ENCODE measurements at places on chromosomes 1 and 21.

- no peak for DNase-seq
Observed at GRCh38 chr1:168726281-168726680, 2.7 kb downstream of the DPT start.

DNA sequence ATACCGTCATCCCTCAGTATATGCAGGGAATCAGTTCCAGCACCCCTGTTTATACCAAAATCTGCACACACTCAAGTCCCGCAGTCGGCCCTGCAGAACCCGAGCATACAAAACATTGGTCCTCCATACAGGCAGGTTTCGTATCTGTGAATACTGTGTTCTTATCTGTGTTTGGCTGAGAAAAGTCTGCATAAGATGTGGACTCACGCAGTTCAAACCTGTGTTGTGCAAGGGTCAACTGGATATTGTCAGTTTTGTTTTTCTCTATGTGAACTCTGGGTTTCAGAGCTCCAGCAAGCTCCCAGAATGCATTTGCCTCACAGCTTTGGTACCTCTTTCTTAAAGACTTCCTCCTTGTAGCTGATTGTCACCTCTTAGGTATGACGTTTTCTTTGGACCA is 100.6 kb downstream of the NR5A2 start:
- DNase-seq: no peak

GRCh38 chr1:154104433-154105082 is 50.3 kb downstream of the NUP210L start:
- DNase-seq: no peak

- no peak for DNase-seq
Observed at GRCh38 chr1:151799179-151800022, 5.8 kb downstream of the LINGO4 start.

- no peak for DNase-seq
Observed at GRCh38 chr1:215704089-215704860, 137.2 kb downstream of the KCTD3 start.

DNA sequence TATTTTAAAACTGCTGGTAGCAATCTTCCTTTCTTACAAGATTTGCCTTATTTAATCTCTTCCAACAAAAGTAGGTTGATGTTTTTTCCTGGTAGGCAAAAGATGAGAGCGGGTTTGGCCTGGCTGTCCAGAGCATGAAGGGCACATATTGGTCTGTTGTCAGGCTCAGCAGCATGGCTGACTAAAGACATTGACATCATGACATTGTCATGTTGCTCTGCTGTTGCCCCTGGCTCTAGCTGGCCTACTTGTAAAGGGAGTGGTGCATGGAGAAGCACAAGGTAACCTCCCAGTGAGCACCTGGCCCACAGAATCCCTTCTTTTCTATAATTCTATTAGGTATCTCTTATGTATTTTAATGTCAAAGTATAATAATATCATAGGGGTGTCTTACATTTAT is 23.6 kb downstream of the GNPAT start:
- DNase-seq: no peak

- DNase-seq: no peak
Observed at GRCh38 chr1:210978316-210978973, 155.5 kb downstream of the KCNH1 start.

DNA sequence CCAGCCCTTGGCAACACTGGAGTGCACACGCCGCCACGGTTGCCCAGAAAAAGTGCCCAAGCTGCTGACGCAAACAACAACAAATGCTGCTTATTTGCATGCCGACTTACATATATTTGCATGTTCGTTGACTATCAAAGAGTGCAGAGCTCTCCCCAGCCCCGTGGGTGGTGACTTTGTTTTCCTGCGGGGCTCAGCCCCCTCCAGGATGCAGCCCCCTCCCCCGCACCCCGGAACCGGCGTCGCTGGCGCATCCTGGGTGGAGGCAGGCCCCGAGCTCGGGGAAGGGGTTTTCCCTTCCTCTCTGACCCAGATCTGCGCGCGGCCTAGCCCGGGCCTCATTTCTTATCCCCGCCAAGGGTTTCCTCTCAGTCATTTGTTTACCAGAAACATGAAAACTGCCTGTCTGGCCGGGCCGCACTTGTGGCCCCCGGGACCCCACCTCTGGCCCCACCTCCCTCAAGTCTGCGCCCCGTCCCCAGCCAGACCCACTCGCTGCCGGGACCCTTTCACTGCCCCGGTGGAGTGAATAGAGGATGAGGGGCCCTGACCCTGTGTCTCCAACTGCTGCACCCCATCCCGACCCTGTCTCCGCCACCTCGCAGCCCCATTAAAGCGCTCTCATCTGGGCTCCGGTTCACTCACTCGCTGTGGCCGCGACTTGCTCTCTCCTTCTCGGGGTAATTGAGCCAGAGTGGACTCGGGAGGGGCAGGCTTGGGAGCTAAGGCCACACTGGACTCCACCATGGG is 5.5 kb downstream of the TNFRSF25 start:
- peak; percentile 96 for DNase-seq

DNA sequence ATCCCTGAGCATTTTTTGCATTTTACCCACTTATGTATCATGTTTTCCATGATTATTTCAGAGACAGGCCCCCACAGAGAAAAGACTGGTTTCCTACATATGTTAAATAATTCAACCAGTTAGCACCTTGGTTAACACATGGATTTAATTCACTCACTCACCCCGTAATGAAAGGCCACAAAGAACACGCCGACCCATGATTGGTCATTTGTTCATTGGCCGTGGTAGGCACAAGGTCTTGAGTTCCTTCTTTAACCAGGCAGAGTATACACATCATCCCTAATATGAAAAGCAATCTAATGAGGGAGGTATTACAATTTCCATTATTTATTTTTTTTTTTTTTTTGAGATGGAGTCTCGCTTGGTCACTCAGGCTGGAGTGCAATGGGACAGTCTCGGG is 50.6 kb downstream of the RPS6KA1 start:
- DNase-seq: no peak

- no peak for DNase-seq
Observed at GRCh38 chr21:35543746-35544145, 494.6 kb upstream of the RUNX1 start.

GRCh38 chr1:246417152-246417812 is 89.8 kb downstream of the SMYD3 start:
- DNase-seq: no peak

DNA sequence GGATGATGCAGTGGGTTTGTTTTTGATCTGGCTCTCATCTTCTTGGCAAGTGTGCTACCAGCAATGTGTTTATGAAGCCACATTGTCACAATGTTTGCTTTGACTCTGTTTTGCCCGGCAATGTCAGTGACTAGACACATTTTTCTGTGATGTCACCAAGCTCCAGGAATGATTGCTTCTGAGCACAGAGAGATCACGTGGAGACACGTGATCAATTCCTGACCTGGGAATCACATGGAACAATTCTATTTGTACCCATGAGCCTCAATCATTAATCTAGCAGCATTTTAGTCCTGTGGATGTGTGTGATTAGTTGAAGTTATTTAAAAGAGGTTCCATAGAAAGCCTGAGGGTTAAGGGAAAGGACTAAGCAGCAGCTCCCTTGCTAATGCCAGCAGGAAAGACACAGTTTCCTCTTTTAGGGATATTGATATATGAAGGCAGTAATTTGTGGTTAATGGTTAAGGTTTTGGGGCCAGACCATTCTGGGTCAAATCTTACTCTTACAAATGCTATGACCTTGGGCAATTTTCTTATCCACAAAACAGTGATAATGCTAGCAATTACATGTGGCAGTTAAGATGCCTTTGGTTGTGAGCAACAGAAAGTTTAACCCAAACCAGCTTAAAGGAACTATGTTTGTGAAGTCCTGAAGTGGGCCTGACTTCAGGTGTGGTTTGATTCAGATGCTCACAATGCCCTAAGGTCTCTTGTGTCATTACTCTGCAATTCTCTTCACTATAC is 59.0 kb downstream of the FASLG start:
- no peak for DNase-seq

DNA sequence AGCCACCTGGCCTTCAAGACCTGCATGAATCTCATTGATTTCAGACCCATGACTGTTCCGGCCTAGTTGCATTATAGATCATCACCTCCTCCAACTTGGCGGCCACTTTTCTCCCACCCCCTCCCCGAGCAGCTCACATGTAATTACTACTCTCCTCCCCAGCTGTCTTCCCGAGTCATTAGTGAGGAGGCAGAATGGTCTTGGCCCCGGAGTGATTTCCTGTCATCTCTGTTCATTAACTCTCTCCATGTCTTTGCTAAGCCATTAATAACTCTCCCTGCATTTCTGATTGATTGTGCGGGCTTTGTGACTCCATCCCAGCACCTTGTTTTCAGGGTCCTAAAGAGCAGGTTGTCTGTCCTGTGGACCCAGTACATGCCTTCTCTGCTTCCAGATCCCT is 75.6 kb upstream of the CNTN2 start:
- no peak for DNase-seq

GRCh38 chr21:37062593-37062935 is 10.3 kb downstream of the PIGP start:
- no peak for DNase-seq

- no peak for DNase-seq
Observed at GRCh38 chr1:117760069-117760468, 154.2 kb downstream of the TENT5C start.

All from T follicular helper cell (primary cell).